ENCODE measurements at places on chromosomes 2 and 18. TPM values are rescaled to one million over a fixed set of nuclear protein-coding genes. Genes with fewer than 3 reads are reported as not detected.

Gene RFX8
- total RNA-seq = 10.4 TPM

Gene FMNL2
- 31.8 TPM for total RNA-seq

Gene WNT10A
- total RNA-seq = not detected

Gene IL1R2
- total RNA-seq = 0.79 TPM

Gene EFHD1
- not detected for total RNA-seq

Gene RGPD3
- total RNA-seq = under 0.01 TPM

Gene MC4R
- total RNA-seq = not detected

Gene TWIST2
- total RNA-seq = 73.3 TPM

Gene NR4A2
- total RNA-seq = 0.32 TPM

Gene SPDYA
- 1.3 TPM for total RNA-seq

Gene IL36RN
- not detected for total RNA-seq
